ENCODE measurements at places on chromosomes 4 and X. TPM values are rescaled to one million over a fixed set of nuclear protein-coding genes. Genes with fewer than 3 reads are reported as not detected.

Gene SMIM10L2A
- 0.48 TPM for total RNA-seq

Gene DGKK
- 0.05 TPM for total RNA-seq

Gene GPR143
- 1.8 TPM for total RNA-seq

Gene ART3
- not detected for total RNA-seq

Gene TLR6
- 3.1 TPM for total RNA-seq

Gene RENBP
- 1.7 TPM for total RNA-seq

Gene FABP2
- not detected for total RNA-seq

Gene TBX22
- total RNA-seq, result not detected

Gene DMRTC1
- not detected for total RNA-seq

Gene TNMD
- not detected for total RNA-seq

Gene RIPPLY1
- total RNA-seq, result not detected

Gene GPC3
- 8.2 TPM for total RNA-seq

Gene CTAG2
- not detected for total RNA-seq

Gene PGAM4
- total RNA-seq, result not detected

Gene CXXC4
- total RNA-seq, result 10.6 TPM

Gene IL2
- not detected for total RNA-seq

Gene ANXA3
- total RNA-seq, result 68.7 TPM

Gene NXF2B
- not detected for total RNA-seq

Gene MAGED4
- 96.3 TPM for total RNA-seq

Gene COMMD8
- total RNA-seq, result 22.5 TPM

Gene CLDN2
- 2.0 TPM for total RNA-seq

Gene USP17L12
- not detected for total RNA-seq

Gene MSX1
- 0.87 TPM for total RNA-seq

Gene IL2RG
- total RNA-seq, result 0.59 TPM

Gene LEF1
- total RNA-seq, result 16.6 TPM

Gene NAP1L5
- 3.9 TPM for total RNA-seq

Gene NOCT
- total RNA-seq, result 73.5 TPM

Gene ASB11
- not detected for total RNA-seq

Gene USP27X
- total RNA-seq, result 2.7 TPM

Gene GPR78
- total RNA-seq, result 0.17 TPM

Gene CCSER1
- total RNA-seq, result 2.2 TPM
